ENCODE measurements at places on chromosomes 6 and 20.
A peak's percentile ranks its signal among the peaks of the same experiment; 100 is the strongest.

GRCh38 chr6:167996424-167997199 lies 859 bp upstream of the KIF25 start:
- H3K36me3 ChIP-seq, result no peaks in the 10 kb centered on the region
- no peaks in the 10 kb centered on the region for H3K4me1 ChIP-seq
- no peak overlapping the region for H3K4me3 ChIP-seq
- DNase-seq, result peak; percentile 67
- H3K27ac ChIP-seq, result no peak overlapping the region
- no peaks in the 10 kb centered on the region for H3K27me3 ChIP-seq

GRCh38 chr20:59788811-59789397 lies 144.5 kb downstream of the SYCP2 start:
- H3K27ac ChIP-seq, result no peak overlapping the region
- H3K4me3 ChIP-seq, result no peak overlapping the region
- no peaks in the 10 kb centered on the region for H3K36me3 ChIP-seq
- H3K4me1 ChIP-seq, result no peaks in the 10 kb centered on the region
- DNase-seq, result no peak

DNA sequence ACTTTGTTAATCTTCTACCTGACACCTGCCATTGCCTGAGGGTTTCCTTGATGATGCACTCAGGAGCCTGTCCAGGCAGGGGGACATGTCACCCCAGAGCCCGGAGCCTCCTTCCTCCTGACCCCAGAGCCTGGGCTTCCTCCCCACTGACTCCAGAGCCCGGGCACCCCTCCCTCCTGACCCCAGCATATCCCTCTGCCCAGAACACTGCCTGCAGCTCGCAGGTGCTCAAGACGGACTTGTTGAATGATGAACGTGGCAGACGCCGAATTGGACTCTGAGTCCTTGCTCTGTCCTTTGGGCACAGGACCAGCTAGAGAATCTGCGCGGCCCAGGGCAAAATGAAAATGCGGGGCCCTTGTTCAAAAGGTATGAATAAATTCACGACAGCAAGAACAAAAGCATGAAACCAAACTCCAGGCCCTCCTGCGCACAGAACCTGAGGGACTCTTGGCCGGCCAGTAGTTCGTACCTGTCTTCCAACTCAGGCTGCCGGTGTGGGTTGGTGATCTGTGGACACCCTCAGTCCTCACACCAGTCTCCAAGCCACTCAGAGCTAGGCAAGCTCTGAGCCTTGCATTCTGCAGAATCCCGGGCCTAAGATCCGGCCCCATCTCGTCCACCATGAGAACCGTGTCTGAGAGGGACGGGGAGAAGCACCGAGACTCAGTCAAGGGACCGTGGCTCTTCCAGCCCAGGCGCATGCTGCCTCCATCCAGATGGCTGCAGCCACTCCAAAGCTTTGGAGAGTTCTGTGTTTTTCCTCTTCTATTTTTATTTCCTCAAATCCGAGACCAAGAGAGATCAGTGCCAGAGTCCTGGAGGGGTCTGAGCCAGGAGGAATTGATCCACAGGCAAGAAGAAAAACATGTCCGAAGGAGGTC lies 104.7 kb downstream of the BMP7 start:
- no peaks in the 10 kb centered on the region for H3K36me3 ChIP-seq
- no peak for DNase-seq

GRCh38 chr6:55963301-55963700 lies 87.9 kb upstream of the BMP5 start:
- H3K4me1 ChIP-seq, result no peaks in the 10 kb centered on the region
- no peaks in the 10 kb centered on the region for H3K36me3 ChIP-seq

GRCh38 chr6:139112146-139112545 lies 22.7 kb upstream of the HECA start:
- no peaks in the 10 kb centered on the region for H3K36me3 ChIP-seq
- H3K4me1 ChIP-seq, result no peaks in the 10 kb centered on the region
- H3K27me3 ChIP-seq, result no peaks in the 10 kb centered on the region
- H3K4me3 ChIP-seq, result no peak overlapping the region
- DNase-seq, result no peak

DNA sequence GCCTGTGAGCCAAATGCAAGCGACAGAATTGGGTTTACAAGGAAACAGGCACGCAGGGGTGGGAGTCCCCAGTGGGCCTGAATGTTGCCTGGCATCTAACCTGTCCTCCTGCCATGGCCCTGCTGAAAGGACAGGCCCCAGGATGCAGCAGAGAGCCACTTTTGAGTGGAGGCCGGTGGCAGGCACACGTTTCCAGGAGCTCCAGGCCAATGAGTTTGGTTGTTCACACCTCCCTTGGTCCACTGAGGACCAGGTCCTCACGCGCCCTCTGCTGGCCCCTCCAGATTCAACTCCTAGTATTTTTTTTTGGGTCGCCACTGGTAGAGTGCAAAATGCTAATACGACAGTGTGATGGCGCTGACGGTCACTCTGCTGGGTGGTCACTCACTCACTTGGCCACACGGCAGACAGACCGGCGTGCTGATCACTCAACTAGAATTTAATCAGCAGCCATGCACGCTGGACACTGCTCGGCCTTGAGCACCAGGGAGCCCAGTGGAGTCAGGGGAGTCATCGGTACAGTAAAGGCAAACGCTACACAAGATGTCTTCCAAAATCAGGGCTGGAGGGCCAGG lies 81.7 kb upstream of the NFATC2 start:
- H3K27me3 ChIP-seq, result no peaks in the 10 kb centered on the region
- no peaks in the 10 kb centered on the region for H3K4me1 ChIP-seq

- H3K4me3 ChIP-seq, result no peak overlapping the region
- no peaks in the 10 kb centered on the region for H3K36me3 ChIP-seq
- H3K27ac ChIP-seq, result no peak overlapping the region
- peak; percentile 62 for DNase-seq
- no peaks in the 10 kb centered on the region for H3K27me3 ChIP-seq
These were observed 66.7 kb downstream of the RPP21 start for GRCh38 chr6:30411515-30412207.

- no peak overlapping the region for H3K4me3 ChIP-seq
- no peaks in the 10 kb centered on the region for H3K27me3 ChIP-seq
- no peaks in the 10 kb centered on the region for H3K4me1 ChIP-seq
- no peak overlapping the region for H3K27ac ChIP-seq
These were observed 462.9 kb upstream of the JAG1 start for GRCh38 chr20:11136691-11137090.

GRCh38 chr6:128848212-128848935 lies 34.6 kb upstream of the LAMA2 start:
- H3K27me3 ChIP-seq, result no peaks in the 10 kb centered on the region
- no peaks in the 10 kb centered on the region for H3K36me3 ChIP-seq
- no peak overlapping the region for H3K4me3 ChIP-seq
- no peaks in the 10 kb centered on the region for H3K4me1 ChIP-seq
- no peak for DNase-seq

DNA sequence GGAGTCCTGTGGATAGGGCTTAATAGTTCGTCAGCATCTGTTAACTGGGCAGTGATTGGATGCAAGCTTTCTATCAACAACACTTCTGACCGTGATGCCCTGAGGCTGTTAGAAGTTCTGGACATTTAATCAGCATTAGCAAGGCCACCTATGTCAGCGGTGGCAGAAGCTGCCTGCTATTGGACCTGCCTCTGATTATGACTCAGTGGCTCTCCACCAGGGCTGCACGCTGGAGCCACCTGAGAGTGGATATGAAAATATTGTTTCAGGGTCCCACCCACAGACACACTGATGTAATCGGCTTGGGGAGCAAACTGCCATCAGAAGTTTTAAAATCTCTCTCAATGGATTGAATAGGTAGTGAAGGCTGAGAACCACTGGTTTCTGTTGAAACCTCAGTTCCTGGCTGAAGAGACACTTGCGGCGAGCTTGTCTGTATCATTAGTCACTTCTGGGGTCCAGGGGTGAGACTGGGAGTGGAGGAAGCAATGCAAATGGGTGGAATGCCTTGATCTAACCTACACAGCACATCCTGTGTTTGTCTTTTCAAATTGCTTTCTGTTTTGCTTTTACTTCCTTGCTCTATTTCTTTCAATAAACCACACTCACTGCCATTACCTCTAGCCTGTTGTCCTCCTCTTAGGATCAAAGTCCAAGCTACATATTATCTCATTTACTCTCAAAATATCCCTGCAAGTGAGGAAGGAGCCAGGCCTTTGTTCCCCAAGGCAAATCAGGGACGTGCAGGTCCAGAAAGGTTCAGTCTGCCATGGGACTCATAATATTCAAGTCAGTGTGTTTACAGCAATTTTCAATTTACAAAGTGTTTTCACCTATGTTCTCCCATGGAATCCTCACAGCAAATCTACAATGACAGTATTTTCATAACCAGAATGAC lies 4.2 kb downstream of the CLIC5 start:
- no peak overlapping the region for H3K4me3 ChIP-seq
- no peaks in the 10 kb centered on the region for H3K36me3 ChIP-seq
- H3K4me1 ChIP-seq, result peaks cover 11% of the 10 kb centered on the region

DNA sequence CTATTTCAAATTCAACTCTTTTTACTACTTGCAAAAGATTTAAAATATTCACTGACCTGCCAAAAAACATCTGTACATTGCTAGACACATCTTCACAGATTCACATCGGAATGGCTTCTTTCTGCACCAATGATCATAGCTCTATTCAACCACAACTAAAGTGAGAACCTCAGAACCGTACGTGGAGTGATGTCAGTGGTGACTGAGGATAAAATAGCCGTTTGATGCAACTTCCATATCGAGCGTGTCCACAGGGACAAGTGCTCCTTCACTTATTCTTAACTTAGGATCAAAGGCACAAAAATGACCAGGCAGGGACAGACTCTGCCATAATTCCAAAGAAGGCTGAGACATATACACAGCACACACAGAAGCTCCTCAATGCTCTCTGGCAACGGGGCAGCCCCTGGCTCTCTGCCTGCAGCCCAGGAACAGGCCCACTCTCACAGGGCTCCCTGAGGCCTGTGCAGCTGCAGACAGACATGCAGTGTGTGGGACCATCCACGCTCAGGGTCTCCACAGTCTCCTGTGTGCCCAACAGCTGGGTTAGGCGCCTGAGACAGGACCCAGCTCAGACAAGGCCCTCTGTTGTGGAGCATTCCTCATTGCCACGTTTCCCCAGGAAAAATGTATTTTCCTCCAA lies 22.8 kb downstream of the FYN start:
- no peaks in the 10 kb centered on the region for H3K27me3 ChIP-seq
- H3K4me3 ChIP-seq, result no peak overlapping the region
- peak; percentile 9 for DNase-seq
- peaks cover 46% of the 10 kb centered on the region for H3K4me1 ChIP-seq
- H3K36me3 ChIP-seq, result no peaks in the 10 kb centered on the region
- no peak overlapping the region for H3K27ac ChIP-seq

GRCh38 chr6:108365478-108365877 lies 70.6 kb downstream of the AFG1L start:
- no peaks in the 10 kb centered on the region for H3K36me3 ChIP-seq
- no peak overlapping the region for H3K4me3 ChIP-seq
- H3K27me3 ChIP-seq, result no peaks in the 10 kb centered on the region

DNA sequence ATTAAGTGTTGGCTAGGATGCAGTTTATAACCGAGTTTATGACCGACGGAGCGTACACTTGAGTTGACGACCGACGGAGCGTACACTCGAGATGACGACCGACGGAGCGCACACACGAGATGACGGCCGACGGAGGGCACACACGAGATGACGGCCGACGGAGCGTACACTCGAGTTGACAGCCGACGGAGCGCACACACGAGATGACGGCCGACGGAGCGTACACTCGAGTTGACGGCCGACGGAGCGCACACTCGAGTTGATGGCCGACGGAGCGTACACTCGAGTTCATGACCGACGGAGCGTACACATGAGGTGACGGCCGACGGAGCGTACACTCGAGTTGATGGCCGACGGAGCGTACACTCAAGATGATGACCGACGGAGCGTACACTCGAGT lies 119.8 kb downstream of the HUS1B start:
- DNase-seq, result peak; percentile 72
- H3K36me3 ChIP-seq, result no peaks in the 10 kb centered on the region
- H3K27ac ChIP-seq, result no peak overlapping the region
- no peak overlapping the region for H3K4me3 ChIP-seq
- H3K4me1 ChIP-seq, result no peaks in the 10 kb centered on the region
- no peaks in the 10 kb centered on the region for H3K27me3 ChIP-seq

DNA sequence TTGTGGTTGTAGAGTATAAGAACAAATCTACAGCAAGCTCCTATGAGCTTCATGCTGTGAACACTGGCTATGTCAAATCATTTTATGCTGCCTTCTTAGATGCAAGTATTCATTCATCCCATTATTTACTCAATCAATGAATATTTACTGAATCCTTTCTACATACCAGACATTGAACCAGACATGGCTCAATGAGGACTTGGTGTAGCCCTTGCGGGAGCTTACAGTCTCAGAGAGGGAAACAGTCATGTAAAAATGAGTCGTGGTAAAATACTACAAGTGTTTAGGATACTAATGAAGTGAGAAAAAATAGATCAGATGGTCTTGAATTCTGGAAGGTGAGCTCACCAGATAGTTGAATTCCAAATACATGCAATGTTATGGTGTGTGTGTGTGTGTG lies 44.8 kb upstream of the ENPP1 start:
- H3K4me3 ChIP-seq, result no peak overlapping the region
- DNase-seq, result no peak
- H3K27ac ChIP-seq, result no peak overlapping the region
- no peaks in the 10 kb centered on the region for H3K27me3 ChIP-seq
- no peaks in the 10 kb centered on the region for H3K4me1 ChIP-seq

DNA sequence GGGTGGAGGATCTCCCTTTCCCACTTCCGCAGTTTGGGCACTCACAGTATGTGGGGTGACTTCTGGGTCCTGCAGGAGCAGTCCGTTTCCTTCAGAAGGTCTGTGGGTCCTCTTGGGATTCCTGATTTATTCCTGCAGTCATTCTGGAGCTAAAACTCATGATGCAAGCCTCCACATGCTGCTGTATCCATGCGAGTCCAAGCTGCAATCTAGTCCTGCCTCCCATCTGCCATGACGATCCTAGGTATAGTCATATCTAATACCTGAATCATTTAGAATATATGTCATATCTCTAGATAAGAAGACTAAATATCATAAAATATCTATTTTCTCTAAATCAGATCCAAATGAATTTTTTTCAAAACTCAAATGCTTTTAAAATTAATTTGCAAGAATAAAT lies 103.4 kb upstream of the AHI1 start:
- no peak overlapping the region for H3K27ac ChIP-seq
- no peaks in the 10 kb centered on the region for H3K27me3 ChIP-seq
- DNase-seq, result no peak
- no peak overlapping the region for H3K4me3 ChIP-seq

- H3K4me1 ChIP-seq, result no peaks in the 10 kb centered on the region
- no peak overlapping the region for H3K4me3 ChIP-seq
- DNase-seq, result no peak
- H3K27ac ChIP-seq, result no peak overlapping the region
These were observed 258.6 kb downstream of the FNDC1 start for GRCh38 chr6:159427771-159428170.

- no peaks in the 10 kb centered on the region for H3K36me3 ChIP-seq
- DNase-seq, result no peak
- no peaks in the 10 kb centered on the region for H3K27me3 ChIP-seq
- H3K4me3 ChIP-seq, result no peak overlapping the region
- H3K4me1 ChIP-seq, result peaks cover 4% of the 10 kb centered on the region
- H3K27ac ChIP-seq, result no peak overlapping the region
These were observed 29.8 kb downstream of the ARHGAP40 start for GRCh38 chr20:38631155-38632022.

- H3K36me3 ChIP-seq, result no peaks in the 10 kb centered on the region
- H3K4me3 ChIP-seq, result no peak overlapping the region
- H3K27me3 ChIP-seq, result no peaks in the 10 kb centered on the region
These were observed 179.9 kb downstream of the TRDN start for GRCh38 chr6:123456836-123457235.

- no peaks in the 10 kb centered on the region for H3K36me3 ChIP-seq
- no peak overlapping the region for H3K4me3 ChIP-seq
- no peaks in the 10 kb centered on the region for H3K27me3 ChIP-seq
- no peak for DNase-seq
These were observed 770.3 kb upstream of the SLC35B3 start for GRCh38 chr6:9205645-9206044.

Data from upper lobe of left lung (tissue), 6 donors.